Stimulated activated CD8-positive, alpha-beta memory T cell treated with anti-CD3 and anti-CD28 coated beads, Interleukin-7, amount 100 ng/mL, for 24 hours (primary cell): ENCODE measurements at places on chromosomes 5 and 9.

DNA sequence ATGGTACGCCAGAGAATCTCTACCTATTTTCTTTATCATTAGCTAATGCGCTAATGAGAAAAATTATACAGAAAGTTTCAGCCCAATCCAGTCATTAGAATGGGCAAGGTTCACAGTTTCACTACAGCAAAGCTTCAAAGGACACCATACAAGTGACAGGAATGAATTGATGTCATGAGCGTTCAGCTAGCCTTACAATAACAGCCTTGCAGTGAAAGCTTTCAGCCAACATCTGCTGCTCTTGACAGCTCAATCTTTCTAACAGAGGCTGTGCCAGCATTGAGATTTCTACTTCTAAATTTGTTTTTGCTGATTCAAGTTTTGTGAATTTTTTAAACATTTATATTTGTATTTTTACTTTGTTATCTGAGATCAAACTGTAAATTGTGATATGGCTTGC lies 302.4 kb upstream of the FAM174A start:
- no peak for DNase-seq

DNA sequence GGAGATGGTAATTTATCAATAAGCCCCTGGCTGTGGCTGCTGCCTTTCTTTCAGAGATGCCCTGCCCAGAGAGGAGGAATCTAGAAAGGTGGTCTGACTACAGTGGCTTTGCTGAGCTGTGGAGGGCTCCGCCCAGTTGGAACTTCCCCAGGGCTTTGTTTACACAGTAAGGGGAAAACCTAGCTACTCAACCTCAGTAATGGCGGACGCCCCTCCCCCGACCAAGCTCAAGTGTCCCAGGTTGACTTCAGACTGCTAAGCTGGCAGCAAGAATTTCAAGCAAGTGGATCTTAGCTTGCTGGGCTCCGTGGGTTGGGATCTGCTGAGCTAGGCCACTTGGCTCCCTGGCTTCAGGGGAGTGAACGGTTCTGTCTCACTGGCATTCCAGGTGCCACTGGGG lies 865.4 kb upstream of the ACO1 start:
- DNase-seq, result no peak

- DNase-seq, result no peak
Observed at GRCh38 chr5:167412556-167412955, 878.9 kb upstream of the WWC1 start.

- DNase-seq, result no peak
Observed at GRCh38 chr9:70600506-70600905, 186.0 kb upstream of the KLF9 start.

DNA sequence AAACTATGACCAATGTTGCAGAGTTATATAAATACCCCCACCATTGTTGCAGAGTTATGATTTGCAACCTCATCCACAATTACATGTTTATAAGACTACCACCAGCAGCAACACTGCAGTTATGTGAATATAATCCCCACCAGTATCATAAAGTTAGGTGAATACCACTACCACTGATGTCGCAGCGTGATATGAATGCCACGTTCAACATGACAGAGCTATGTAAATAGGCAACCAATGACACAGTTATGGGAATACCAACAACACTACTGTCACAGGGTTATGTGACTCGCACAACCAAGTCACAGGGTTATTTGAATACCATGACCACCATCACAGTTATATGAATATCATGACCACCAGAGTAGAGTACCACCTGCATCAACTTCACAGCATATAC lies 63.9 kb downstream of the SHC3 start:
- DNase-seq, result no peak

GRCh38 chr5:168481330-168481788 lies 4.9 kb upstream of the RARS1 start:
- no peak for DNase-seq

GRCh38 chr5:108531367-108532128 lies 149.7 kb upstream of the FBXL17 start:
- no peak for DNase-seq

DNA sequence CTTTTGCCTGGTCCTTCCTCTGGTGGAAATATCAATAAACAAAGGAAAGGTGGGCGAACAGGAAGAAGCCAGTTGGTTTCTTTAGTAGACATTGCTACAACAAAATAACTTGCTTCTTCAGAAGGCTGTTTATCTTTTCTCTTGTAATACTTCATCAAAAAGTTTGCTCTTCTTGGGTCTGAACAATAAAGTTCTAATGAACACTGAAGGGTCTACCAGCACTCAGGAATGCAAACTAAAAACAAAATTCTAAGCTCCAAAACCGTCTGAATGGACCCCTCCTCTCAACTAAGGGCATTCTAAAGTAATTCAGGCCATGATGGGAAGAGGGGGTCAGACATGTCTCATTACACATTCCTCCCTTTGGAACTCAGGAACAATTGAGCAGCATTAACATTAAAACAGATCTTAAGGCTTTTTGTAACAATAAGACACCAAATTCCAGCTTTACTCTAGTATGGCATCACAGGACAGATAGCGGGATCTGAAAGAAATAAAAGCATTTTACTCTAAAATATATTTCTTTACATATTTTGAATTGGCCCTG lies 2.3 kb downstream of the TBCA start:
- no peak for DNase-seq
